ENCODE measurements at places on chromosomes 11 and 22. TPM values are rescaled to one million over a fixed set of nuclear protein-coding genes. Genes with fewer than 3 reads are reported as not detected.

DNA sequence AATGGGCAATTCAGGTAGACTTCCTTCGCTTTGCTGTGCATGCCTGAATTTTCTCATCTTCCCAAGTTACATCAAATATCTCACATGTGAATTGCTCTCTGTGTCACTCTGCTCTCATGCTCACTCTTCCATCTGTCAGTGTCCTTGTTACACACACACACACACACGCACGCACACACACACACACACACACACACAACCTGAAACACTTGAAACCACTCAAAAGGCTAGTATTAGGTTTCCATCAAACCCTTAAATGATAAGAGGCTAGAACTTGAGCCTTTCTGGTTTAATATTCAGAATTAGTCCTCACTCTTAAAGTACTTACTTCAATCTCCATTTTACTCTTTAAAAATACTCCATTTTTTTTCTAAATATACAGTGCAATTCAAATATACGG is 282.4 kb downstream of the C11orf87 start:
- H3K4me1 ChIP-seq: no peaks in the 10 kb centered on the region
- no peak for DNase-seq
- no peaks in the 10 kb centered on the region for H3K27me3 ChIP-seq
- H3K36me3 ChIP-seq: no peaks in the 10 kb centered on the region
- no peak overlapping the region for H3K4me3 ChIP-seq
- H3K27ac ChIP-seq: no peak overlapping the region

GRCh38 chr11:70065318-70066135 is 12.6 kb upstream of the ANO1 start:
- no peak for DNase-seq
- peaks cover 2% of the 10 kb centered on the region for H3K27me3 ChIP-seq
- H3K4me3 ChIP-seq: no peak overlapping the region
- no peaks in the 10 kb centered on the region for H3K4me1 ChIP-seq

- H3K27me3 ChIP-seq: no peaks in the 10 kb centered on the region
- H3K36me3 ChIP-seq: no peaks in the 10 kb centered on the region
- H3K4me3 ChIP-seq: no peak overlapping the region
- no peak overlapping the region for H3K27ac ChIP-seq
- DNase-seq: no peak
Measured at GRCh38 chr11:8810540-8811301, 100.3 kb upstream of the AKIP1 start.

DNA sequence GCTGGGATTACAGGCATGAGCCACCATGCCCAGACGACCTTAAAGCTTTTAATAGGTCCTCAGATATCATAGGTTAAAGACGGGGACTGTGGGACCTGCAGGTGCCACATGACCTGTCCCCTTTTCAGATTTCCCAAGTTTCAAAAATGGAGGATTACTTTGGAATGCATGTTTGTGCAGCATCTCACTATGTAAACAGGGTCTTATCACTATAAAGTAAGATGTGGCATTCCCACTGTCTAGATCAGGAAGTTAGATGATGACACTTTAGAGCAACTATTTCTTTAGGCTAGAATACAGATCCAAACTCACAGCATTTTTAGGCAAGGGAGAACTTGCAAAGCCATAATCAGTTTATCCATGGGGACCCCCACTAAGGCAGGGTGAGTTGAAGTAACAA is 92.8 kb downstream of the USP35 start:
- H3K4me1 ChIP-seq: no peaks in the 10 kb centered on the region
- no peak overlapping the region for H3K4me3 ChIP-seq
- no peaks in the 10 kb centered on the region for H3K36me3 ChIP-seq
- DNase-seq: no peak
- no peaks in the 10 kb centered on the region for H3K27me3 ChIP-seq

DNA sequence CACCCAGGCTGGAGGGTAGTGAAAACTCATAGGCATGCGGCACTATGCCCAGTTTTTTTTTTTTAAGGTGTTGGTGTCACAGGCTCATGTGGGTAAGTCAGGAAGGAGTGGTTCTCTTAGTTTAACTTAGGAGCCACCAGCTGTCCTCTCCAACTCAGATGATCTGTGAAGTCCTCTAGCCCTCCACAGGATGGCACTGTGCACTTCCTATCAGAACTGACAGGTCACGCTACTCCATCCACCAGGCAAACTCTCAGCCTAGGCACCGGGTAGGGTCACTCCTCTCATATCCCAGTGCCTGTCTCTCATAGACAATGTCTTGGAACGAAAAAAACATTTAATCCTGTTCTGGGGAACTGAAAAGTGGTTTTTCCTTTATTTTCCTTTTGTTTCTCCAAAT is 16.5 kb downstream of the NAP1L4 start:
- H3K4me1 ChIP-seq: no peaks in the 10 kb centered on the region
- H3K27ac ChIP-seq: no peak overlapping the region
- no peaks in the 10 kb centered on the region for H3K27me3 ChIP-seq
- peaks cover 24% of the 10 kb centered on the region for H3K36me3 ChIP-seq
- DNase-seq: no peak

DNA sequence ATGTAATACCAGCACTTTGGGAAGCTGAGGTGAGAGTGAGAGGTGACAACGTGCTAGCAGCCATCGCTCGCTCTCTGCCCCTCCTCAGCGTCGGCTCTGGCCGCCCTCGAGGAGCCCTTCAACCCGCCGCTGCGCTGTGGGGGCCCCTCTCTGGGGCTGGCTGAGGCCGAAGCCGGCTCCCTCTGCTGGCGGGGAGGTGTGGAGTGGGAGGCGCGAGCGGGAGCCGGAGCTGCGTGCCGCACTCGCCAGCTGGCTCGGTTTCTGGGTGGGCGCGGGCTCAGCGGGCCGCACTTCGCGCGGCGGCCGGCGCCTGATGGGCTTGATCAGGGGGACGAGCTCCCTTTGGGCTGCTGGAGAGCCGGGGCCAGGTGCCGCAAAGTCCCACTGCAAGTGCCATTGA is 98.9 kb upstream of the UBASH3B start:
- DNase-seq: no peak
- no peak overlapping the region for H3K4me3 ChIP-seq
- no peaks in the 10 kb centered on the region for H3K27me3 ChIP-seq
- H3K4me1 ChIP-seq: no peaks in the 10 kb centered on the region
- H3K36me3 ChIP-seq: no peaks in the 10 kb centered on the region
- no peak overlapping the region for H3K27ac ChIP-seq

- H3K4me1 ChIP-seq: no peaks in the 10 kb centered on the region
- peaks cover 18% of the 10 kb centered on the region for H3K36me3 ChIP-seq
- H3K27me3 ChIP-seq: no peaks in the 10 kb centered on the region
Measured at GRCh38 chr11:71442880-71443279, 5.3 kb downstream of the DHCR7 start.

Gene MS4A6E
- 0.39 TPM for polyA plus RNA-seq

- H3K4me3 ChIP-seq: no peak overlapping the region
- no peak for DNase-seq
- H3K27ac ChIP-seq: no peak overlapping the region
- no peaks in the 10 kb centered on the region for H3K4me1 ChIP-seq
Measured at GRCh38 chr11:12090061-12090591, 20.3 kb upstream of the MICAL2 start.

DNA sequence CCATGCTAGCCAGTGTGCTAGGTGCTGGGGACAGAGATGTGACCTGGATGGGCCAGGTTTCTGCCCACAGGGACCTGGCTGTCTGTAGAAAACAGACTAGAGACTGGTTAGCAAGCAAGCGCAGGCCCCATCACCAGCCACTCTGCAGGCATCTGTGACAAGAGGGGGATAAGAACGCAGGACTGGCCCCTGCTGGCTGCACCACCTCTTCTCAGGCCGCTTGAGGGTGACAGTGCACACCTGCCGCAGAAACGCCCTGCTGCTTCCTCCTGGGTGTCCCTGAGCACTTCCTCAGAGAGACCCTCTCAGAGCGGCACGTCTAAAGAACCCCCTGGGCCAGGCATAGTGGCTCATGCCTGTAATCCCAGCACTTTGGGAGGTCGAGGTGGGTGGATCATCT is 5.9 kb upstream of the PICK1 start:
- no peak overlapping the region for H3K4me3 ChIP-seq
- no peaks in the 10 kb centered on the region for H3K36me3 ChIP-seq
- no peaks in the 10 kb centered on the region for H3K4me1 ChIP-seq
- H3K27ac ChIP-seq: no peak overlapping the region
- DNase-seq: no peak

GRCh38 chr11:22157531-22157930 is 35.4 kb upstream of the ANO5 start:
- no peaks in the 10 kb centered on the region for H3K4me1 ChIP-seq
- no peaks in the 10 kb centered on the region for H3K27me3 ChIP-seq
- no peak for DNase-seq
- no peak overlapping the region for H3K27ac ChIP-seq
- H3K36me3 ChIP-seq: no peaks in the 10 kb centered on the region
- H3K4me3 ChIP-seq: no peak overlapping the region

Gene OR52E1
- polyA plus RNA-seq: not detected

Gene RBMXL2
- polyA plus RNA-seq: not detected

Gene OR51B2
- not detected for polyA plus RNA-seq

DNA sequence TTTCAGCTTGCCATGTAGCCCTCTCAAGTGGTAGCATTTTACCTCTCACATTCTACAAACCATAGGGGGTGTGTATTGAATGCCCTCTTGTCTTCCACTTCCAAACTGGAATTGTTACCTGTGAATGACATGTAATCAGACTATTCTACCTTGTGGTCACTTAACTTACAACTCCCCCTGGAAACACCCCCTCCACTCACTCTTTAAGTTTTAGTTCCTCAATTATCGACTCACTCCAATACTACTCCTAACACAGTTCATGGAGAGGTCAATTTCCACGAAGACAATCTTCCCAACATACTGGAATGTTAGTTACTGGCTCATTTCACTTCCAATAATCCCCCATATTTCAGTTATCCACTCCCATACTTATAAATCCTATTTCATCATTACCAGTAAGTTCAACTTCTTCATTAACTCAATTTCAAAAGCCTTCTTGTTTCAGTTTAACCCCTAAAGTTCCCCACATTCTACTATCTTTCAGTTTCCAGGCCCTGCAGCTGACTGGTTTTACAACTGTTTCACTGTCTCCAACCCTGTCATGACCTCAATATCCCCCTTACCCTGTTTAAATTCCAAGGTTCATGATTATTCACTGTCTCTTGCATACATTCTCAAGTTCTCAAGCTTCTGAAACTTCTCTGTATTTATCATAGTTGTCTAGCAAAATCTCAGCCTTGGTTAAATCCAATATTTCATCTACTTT is 92.5 kb downstream of the C11orf87 start:
- no peak overlapping the region for H3K27ac ChIP-seq
- no peaks in the 10 kb centered on the region for H3K27me3 ChIP-seq
- H3K4me1 ChIP-seq: no peaks in the 10 kb centered on the region

GRCh38 chr22:24107661-24108060 is 73.6 kb upstream of the SUSD2 start:
- H3K36me3 ChIP-seq: peaks cover 5% of the 10 kb centered on the region
- DNase-seq: no peak
- H3K4me1 ChIP-seq: peaks cover 18% of the 10 kb centered on the region
- no peak overlapping the region for H3K27ac ChIP-seq
- no peak overlapping the region for H3K4me3 ChIP-seq

- no peaks in the 10 kb centered on the region for H3K36me3 ChIP-seq
- H3K4me1 ChIP-seq: no peaks in the 10 kb centered on the region
- no peak overlapping the region for H3K27ac ChIP-seq
- H3K4me3 ChIP-seq: no peak overlapping the region
Measured at GRCh38 chr11:95655536-95655935, 134.0 kb downstream of the FAM76B start.

Gene APOBEC3G
- 159 TPM for polyA plus RNA-seq

DNA sequence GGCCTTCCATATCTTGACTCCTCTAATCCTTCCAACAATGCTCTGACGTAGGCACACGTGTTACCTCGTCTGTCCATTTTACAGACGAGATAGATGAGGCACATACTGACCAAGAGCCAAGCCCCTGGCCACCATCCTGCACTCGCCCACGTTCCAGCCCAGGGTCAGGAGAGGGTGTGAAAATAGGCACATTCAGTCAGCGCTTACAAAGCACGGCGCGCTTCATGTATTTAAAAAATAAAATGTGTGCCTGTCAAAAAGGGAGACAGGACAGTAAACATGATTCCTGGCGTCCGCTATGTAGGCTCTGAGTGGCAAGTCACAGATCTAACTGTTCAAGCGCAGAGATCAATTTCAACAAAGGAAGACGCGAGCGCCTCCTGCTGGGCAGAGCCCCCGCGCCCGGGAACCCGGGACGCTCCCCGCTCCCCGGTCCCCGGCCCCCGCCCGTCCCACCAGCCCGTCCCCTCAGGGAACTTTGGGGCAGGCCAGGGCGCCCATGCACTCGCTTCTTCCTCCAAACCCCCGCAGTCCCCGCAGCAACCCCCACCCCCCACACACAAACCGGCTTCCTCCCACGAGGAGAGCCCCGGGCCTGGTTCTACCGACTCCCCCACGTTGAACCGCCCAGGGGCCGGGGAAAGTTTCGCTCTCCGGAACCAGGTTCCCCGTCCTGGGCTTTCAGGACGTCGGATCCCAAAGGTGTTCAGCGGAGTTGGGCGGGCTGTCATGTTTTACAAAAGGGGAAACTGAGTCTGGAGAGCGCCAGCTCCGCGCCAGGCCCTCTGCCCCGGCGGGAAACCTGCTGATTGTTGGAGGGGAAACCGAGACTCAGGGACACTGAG is 10.4 kb upstream of the C1QTNF6 start:
- H3K36me3 ChIP-seq: no peaks in the 10 kb centered on the region
- peak overlapping the region; percentile 72 for H3K4me3 ChIP-seq
- peak overlapping the region; percentile 94 for H3K27ac ChIP-seq
- H3K4me1 ChIP-seq: peaks cover 38% of the 10 kb centered on the region
- no peak for DNase-seq

DNA sequence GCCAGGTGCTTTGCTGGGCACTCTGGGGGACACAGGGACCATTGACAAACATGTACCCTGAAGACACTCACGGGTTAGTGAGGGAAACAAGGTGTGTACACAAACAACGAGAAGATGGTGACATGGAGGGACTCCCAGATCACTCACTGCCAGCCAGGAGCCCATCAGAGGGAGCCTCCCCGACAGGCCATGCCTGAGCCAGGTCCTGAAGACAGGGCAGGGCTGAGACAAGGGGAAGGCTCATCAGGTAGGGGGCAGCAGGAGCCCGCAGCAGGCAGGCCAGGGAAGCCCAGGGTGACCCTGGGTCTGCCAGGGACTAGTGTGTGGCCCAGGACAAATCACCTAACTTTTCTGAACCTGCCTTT is 127.9 kb downstream of the BUD13 start:
- no peaks in the 10 kb centered on the region for H3K27me3 ChIP-seq
- H3K4me1 ChIP-seq: no peaks in the 10 kb centered on the region
- H3K27ac ChIP-seq: no peak overlapping the region
- no peaks in the 10 kb centered on the region for H3K36me3 ChIP-seq
- DNase-seq: no peak

- H3K4me1 ChIP-seq: no peaks in the 10 kb centered on the region
- no peaks in the 10 kb centered on the region for H3K36me3 ChIP-seq
- no peak overlapping the region for H3K27ac ChIP-seq
- H3K4me3 ChIP-seq: no peak overlapping the region
- DNase-seq: no peak
- no peaks in the 10 kb centered on the region for H3K27me3 ChIP-seq
Measured at GRCh38 chr11:134612140-134613030, 200.3 kb upstream of the B3GAT1 start.

DNA sequence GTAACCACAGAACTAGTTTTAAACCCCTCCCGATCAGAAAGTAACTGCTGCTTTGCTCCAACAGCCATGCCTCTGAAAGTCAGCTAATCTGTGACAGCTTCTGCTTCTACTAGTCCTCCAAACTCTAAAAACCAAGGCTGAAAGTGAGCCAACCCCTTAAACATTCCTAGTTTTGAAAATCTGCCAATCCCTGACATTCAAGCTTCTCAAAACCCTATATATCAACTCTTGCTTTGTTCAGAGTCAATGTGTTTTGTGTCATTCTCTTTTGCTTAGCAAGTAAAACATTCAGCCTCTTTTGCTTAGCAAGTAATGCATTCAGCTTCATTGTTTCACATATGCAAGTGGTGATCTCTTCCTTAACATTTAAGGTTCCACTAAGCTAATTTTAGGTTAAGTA is 56.9 kb downstream of the ATG16L2 start:
- no peaks in the 10 kb centered on the region for H3K27me3 ChIP-seq
- no peak overlapping the region for H3K27ac ChIP-seq
- DNase-seq: no peak
- no peak overlapping the region for H3K4me3 ChIP-seq
- peaks cover 1% of the 10 kb centered on the region for H3K36me3 ChIP-seq

Data from GM12878 (cell line).